ENCODE measurements at places on chromosomes 3 and 15.

DNA sequence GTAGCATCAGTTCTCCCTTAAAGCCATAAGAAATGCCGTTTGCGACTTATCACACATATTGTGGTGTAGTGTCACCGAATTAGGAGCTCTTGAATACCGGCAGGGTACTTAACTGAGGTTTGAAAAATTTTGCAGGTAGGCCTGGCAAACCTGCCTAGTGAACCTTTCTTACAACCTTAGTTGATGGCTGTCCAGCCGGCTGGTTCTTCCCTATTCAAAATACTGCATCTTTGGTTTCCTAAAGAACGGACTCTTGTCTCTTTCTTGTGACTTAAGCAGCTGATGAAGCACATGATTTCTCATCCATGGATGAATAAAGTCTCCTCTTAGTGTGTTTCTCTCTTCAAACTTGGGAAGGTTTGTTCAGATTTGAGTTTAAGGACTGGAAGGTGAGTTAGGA is 1.5 kb downstream of the RAB7A start:
- DNase-seq, result no peak

GRCh38 chr15:73927003-73927475 is 777 bp downstream of the LOXL1 start:
- DNase-seq, result peak; percentile 19

GRCh38 chr3:183541235-183541655 is 14.3 kb downstream of the KLHL6 start:
- DNase-seq, result no peak

DNA sequence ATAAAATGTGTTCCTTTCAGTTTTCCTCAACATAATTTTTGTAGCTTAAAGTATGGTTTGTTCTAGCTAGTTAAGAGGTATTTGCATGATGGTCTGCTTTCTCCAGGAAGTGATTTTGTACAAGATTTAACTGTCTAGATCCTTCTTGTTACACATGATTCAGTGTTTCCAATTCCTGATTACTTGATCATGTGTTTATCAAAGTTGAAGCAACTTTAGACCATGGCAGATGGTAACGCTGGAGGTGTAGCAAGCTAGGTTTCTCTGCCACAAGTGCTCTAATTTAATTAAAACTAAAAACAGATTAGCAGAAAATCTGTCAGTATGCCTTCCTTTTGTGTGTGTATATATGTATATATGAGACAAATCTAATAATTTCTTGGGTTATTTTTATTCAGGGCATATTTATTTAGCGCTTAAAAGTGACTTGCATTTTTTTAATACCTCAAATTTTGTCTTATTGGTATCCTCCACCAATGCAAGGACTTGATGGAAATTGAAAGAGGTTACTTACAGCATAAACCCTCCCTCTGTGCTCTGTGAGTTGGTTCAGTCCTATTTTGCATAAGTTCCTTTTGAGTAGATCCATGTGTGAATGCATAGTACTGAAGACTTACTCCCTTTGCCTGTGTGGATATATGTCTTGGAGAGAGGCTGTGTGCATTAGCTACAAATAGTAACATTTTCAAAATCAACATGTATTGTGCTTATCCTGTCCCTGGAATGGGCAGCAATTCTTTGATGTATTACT is 157.3 kb upstream of the CGNL1 start:
- DNase-seq, result peak; percentile 99

- DNase-seq, result no peak
Measured at GRCh38 chr15:93562395-93563123, 473.5 kb upstream of the RGMA start.

DNA sequence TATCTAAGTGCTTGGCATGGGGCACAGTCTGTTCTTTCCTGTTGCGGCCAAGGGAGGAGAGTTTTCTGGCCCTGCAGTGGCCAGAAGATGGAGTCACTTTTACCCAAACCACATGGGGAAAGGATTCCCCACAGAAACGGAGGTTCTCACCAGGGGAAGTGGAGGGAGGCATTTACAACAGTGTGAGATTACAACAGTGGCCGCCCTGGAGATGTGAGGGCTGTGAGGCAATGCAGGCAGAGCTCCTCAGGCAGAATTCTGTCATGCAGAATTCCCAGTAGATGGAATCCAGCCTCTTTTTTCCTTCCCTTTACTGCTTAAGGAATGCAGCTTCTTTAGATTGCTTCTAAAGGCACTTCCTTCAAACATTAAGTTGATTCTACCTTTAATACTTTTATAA is 83.1 kb downstream of the CACNA1D start:
- no peak for DNase-seq

GRCh38 chr15:99424978-99425656 is 140.7 kb upstream of the MEF2A start:
- no peak for DNase-seq

DNA sequence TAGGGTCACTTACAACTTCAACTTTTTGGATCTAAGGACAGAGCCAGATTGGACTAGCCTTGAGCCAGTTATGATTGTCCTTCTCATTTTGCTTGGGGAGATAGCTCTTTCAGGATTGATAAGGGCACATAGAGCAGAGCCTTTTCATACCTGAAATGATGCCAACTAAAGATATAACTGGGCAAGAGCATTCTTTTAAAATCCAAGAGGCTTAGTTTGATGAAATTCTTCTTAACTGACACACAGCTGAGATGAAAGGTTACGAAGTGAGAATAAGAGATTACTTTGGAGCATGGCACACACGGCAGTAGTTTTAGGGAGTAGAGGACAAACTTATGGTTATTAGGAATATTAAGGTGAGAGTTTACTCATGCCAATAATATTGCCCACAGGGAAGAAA is 12.7 kb downstream of the CD200 start:
- no peak for DNase-seq

DNA sequence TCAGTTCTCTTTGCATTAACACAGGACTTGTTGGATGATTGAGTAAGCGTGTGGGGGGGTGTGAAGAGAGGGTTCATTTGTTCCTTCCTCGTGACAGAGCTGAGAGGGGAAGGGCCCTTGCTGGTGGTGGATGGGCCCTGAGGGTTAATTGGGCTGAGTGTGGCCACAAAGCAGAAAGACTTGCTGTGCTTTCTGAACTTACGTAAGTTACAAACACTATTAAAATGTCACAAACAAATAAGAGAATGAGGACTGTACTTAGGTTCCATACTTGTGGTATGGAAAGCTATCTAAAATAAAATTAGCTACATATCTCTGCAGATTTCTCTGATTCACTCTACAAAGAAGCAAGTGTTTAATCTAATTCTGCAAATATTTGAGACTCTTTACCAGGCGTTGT is 231.3 kb downstream of the LPP start:
- DNase-seq, result no peak

DNA sequence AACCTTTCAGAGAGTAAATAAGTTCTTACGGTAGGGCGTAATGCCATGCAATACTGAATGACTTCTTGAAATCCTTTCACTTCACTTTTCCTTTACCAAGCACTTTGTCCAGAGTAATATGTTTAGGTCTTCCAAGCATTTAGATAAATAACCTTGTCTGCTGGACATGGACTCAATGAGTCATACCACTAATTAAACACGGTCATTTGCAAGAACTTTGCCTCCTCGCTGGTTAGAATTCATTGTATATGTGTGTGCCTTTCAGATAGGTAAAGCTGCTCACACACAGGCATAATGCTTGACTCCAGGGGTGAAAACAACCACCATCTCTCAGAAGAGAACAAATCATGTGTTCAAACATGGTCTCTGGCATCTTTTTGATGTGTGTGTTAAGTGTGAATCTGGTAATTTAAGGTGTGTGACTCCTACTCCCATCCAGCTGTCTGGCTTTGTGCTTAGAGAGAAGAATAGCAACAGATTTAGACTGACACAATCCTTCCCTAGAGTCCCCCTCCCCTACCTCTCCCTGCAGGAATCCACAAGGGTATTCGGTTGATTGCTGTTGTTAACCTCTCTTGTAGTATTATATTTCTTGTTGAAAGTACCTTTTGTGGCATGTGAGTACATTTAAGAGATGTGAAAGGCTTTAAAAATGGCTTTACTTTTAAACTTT is 419.0 kb downstream of the CNTN4 start:
- DNase-seq, result no peak

GRCh38 chr3:189369636-189370035 is 197.9 kb downstream of the TPRG1 start:
- DNase-seq, result peak; percentile 47

GRCh38 chr3:112740835-112741234 is 99.9 kb upstream of the CCDC80 start:
- DNase-seq, result no peak

GRCh38 chr3:114052216-114052615 is 4.1 kb downstream of the CCDC191 start:
- DNase-seq, result no peak

DNA sequence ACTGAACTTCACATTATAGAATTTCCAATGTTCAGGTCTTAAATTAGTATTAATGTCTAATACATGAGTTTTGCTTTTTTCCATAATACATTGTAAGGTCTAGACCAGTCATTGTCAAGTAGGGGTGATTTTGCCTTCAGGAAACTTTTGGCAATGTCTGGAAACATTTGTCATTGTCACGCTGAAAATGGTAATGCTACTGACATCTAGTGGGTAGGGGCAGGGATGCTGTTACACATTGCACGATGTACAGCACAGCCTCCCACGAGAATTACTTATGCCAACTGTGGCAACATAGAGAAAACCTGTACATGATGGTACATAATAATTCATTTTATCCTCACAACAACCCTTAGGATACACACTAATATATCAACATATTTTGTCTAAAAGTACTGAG is 384.1 kb downstream of the CADM2 start:
- no peak for DNase-seq

DNA sequence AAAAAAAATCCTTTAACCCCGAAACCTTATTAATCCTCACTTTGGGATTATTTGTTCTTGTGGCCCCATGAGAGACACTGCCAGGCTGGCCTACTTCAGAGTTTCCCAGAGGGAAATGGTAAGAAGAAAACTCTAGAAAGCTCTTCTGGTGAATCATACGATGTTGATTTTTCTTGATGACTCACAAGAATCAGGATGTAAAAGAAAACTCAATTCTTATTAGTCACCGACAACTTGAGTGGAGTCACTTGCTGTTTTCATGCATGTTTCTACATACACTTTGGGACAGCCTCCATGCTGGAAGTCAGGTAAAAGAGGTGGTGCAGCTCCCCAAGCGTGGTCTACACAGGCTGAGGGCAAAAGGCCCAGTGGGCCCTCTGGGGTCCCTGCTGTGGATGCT is 42.8 kb downstream of the MYO5C start:
- no peak for DNase-seq

GRCh38 chr3:107753494-107753893 is 230.7 kb downstream of the BBX start:
- no peak for DNase-seq

DNA sequence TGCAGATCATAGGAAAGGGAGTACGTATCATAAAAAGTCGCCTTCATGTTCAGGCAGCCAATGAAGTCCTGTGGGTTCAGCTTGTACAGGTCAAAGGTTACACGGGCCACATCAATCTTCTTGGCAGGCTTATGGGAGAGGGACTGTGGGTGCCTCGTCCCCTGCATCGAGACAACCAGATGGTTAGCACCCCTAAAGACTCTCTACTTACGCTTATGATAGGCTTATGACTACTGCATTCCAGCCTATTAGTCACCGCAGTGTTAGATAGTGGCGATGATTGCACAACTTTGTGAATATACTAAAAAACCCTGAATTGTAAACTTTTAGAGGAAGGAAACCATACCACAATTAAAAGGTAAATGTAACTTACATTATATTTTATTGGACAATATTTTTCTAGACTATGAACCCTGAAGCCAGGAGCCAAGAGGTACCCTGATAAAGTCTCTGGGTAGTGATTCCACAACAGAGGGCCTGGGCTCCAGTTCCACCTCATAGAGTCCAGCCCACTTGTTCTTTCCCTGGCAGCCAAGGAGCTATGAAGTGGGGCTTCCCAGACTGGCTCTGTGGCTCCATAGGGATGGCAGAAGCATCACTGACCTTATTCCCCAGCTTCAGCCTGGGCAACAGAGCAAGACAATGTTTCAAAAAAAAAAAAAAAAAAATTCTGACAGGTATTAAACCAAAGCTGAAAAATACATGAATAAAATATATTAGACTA is 2.5 kb upstream of the FANCD2 start:
- no peak for DNase-seq

- DNase-seq, result peak; percentile 49
Measured at GRCh38 chr3:171055336-171056178, 29.0 kb upstream of the SLC2A2 start.
